Fibroblast of skin of scalp (primary cell): ENCODE measurements at places on chromosomes 12 and 14.
A peak's percentile ranks its signal among the peaks of the same experiment; 100 is the strongest.

- DNase-seq: no peak
Observed at GRCh38 chr12:128268379-128268995, 1.5 kb downstream of the TMEM132C start.

DNA sequence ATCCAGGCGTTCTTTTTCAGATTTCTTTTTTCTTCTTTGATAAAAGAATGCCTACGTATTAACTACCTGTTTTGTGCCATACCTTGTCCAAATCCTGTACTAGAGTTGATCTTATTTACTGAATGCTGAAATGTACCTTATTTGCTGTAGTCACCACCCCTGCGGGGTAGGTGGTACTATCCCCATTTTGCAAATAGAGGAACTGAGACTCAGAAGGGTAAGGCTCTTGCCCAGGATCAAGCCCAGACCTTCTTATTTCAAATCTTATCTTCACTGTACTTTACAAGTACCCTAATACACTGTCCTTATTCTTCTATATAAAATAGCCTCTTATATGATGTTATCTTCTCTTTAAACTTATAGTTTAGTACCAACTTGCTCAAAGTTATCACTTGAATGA is 206.5 kb downstream of the SLC41A2 start:
- no peak for DNase-seq

DNA sequence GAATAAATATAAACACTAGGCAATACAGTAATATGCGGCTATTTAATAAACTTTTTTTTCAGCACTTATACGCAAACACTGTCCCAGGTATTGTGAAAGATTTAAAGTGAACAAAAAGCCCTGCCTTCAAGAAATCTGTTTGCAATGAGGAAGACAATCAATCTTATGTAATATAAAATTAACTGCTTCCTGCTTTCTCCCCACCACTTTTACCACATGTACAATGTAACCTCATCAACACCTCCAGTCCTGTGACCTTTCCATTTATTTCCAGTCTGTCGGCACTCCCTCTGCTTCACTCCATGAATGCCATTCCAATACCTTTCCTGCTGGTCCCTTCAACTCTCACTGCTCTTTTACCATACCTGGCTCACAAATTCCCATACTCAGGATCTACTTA is 10.5 kb downstream of the SNX6 start:
- DNase-seq: no peak

DNA sequence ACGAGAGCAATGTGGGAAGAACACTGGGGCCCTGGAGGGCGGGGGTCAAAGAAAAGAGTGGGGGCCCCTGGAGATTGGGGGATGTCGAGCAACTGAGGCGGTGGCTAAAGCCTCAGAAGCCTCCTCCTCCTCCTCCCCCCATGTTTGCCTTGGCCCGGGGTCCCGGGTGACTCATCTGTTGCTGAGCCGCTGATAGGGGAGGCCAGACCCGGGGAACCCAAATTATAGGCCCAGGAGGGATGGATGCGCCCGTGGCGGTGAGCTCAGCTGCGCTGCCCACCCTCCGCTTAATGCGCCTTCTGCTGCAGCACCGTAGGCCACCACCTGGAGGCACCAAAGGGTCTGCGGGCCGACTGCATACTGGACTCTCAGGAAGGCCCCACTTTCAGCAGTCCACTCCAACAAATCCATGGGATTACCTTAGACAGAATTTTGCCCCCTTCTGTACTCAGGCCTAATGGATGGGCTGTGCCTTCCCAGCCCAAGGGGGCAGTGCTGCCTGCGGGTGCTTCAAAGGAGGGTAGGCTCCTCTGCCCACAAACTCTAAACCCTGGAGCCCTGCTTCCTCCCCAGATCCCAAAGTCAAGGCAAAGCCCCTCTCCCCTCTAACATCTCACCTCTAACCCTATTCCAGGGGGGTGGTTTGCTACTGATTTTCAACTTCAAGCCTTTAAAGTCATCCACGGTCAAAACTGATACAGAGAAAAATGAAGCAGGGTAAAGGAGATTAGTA is 2.6 kb upstream of the WNT10B start:
- DNase-seq: peak; percentile 67

DNA sequence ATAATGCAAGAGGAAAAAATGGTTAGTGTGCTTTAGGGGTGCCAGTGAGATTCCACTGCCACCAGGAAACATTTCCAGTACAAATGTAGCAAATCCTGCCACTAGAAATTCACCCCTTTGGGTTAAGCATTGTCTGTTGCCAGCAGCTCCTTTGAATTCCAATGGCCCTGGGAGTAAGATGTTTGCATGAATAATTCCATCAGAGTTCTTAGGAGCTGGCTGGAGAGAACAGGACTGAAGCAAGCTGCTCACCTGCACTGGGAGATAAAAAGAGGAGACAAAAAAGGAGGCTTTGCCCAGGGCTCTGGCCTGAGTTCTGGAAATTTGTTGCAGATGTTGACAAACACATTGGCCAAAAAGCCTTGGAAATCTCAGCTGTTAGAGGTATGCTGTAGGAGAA is 57.6 kb downstream of the HSPB8 start:
- DNase-seq: no peak

GRCh38 chr12:56634837-56635791 is 5.0 kb upstream of the BAZ2A start:
- DNase-seq: peak; percentile 82

GRCh38 chr14:105475269-105476096 is 862 bp downstream of the CRIP2 start:
- no peak for DNase-seq

- DNase-seq: peak; percentile 64
Observed at GRCh38 chr14:53409969-53410368, 256.8 kb upstream of the DDHD1 start.

DNA sequence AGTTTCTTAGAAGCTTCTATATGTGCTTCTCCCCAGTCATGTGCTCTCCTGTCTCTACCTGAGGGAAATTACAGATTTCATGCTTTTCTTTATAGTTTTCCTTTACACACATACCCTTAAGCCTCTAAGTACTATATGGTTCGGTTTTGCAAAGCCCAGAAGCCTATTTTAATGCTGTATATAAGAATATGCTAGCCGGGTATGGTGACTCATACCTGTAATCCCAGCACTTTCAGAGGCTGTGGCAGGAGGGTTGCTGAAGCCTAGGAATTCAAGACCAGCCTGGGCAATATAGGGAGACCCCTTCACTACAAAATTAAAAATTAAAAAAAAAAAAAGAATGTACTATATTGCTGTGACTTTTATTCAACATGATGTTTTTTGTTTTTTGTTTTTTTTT is 15.4 kb downstream of the DGLUCY start:
- no peak for DNase-seq

GRCh38 chr12:718756-719102 is 33.6 kb upstream of the WNK1 start:
- no peak for DNase-seq

DNA sequence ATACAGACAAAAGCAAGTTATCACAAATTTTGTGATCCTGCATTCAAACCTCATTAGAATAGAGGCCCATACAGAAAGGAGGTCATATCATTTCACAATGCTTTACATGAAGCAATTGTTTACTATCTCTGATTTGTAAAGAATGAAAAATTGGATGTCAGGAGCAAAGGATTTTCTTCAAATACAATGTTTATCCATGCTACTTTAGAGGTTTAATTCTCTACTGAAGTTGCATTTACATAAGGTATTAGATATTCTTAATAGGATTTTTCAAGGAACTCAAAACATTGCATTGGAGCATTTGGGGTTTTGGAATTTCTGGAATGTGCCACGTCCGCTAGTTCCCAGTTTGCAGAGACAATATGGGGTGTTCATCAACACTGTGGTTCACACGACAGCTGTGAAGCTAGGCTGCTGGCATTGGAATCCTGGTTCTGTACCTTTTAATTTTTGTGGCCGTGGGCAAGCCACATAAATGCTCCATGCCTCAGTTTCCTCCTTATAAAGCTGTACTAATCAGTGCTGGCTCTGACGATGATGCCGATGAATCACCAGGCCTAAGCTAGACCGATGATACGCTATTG is 174.8 kb downstream of the APAF1 start:
- DNase-seq: peak; percentile 56

DNA sequence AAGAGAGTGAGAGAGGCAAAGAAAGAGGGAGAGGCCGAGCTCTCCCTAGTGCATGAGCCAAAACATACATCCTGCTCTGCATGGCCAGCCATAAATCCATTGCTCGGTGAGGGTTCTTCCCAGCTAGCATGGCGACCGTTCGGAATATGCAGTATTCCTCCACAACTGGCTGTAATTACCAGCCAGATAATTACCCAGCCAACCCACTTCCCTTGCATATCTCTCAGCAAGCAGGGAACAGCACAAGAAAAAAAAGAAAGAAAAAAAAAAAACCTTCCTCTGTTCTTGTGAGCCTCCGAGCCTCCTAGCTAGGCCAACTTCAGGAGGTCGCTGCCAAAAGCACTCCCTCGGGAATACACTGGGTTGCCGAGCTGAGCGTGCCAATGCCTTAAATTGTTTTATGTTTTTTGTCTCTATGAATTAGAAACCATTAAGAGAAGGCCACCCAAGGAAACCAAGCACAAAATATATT is 567.9 kb downstream of the MED13L start:
- DNase-seq: peak; percentile 63
